ENCODE measurements at places on chromosomes 11 and 22.

DNA sequence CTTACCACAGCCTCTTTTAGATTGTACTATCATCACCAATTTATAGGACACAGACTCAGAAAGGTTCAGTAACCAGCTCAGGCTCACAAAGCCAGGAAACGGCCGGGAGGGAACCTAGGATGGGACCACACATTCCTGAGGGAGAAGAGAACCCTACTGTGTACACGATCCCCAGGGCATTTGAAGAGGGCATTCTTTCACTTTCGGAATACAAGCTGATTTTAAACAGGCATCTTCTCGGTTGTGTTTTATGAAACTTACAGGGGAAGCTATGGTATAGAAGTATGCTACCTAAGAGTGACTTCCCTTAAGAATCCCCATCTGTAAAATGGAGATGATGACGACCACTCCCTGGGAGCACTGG, 19.0 kb downstream of the SMCO4 start:
- DNase-seq = no peak

DNA sequence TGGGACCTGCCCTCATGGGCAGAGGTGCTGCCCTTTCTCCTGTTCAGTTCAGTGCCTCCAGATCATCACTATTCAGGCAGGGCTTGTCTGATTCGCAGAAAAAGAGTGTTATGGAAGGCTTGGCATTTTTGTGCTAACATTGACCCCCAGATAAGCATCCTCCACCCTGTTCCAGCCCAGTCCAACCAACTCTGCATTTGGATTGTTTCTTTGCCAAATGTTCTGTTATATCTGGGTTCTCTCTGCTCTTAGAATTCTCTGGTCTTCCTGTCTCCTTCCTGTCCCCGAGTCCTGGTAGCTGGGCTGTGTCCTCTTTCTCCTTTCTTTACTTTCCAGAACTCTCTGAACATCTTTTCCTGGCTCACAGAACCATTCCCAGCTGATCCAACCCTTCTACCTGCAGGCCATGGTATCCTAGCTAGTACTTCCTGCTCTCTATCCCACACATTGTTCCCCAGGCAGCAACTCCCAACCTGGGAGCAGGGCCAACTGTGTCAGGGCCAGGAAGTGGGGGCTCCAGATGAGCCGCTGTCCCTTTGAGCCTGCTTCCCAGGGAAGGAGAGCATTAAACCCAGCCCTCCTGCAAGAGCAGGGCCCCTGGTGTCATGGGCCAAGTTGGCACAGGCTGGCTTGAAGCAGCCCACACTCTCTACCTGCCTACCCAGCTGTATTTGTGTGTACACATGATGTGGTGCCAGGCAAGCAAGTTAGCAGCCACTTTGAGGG, 280.7 kb upstream of the CADM1 start:
- DNase-seq = no peak

DNA sequence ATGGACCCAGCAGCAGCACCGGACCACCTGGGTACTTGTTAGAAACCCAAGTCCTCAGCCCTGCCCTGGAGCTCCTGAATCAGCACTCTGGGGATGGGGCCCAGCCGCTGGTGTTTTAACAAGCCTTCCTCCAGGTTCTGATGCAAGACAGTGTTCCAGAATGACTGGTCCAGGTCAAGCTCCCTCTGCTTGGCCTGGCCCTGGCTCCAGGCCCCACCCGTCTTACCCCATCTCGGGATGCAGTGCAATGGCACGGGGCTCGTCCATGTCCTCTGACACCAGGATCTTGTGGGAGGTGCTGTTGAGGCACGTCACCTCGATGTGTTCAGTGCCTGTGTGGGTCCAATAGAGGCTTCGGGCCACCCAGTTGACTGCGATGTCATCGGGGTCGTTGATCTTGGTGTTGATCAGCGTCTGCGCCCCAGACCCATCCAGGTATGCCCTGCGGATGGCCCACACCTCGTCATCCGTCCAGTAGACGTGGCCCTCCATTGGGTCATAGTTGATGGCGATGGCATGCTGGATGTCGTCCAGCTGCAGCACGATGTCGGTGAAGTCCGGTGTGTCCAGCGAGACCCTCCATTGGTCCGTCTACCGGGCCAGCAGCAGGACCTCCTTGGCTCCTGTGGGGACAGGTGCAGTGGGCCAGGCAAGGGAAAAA, 140.3 kb downstream of the CRYBB2 start:
- DNase-seq = no peak

GRCh38 chr11:128761339-128761738, 67.5 kb downstream of the FLI1 start:
- DNase-seq = no peak

DNA sequence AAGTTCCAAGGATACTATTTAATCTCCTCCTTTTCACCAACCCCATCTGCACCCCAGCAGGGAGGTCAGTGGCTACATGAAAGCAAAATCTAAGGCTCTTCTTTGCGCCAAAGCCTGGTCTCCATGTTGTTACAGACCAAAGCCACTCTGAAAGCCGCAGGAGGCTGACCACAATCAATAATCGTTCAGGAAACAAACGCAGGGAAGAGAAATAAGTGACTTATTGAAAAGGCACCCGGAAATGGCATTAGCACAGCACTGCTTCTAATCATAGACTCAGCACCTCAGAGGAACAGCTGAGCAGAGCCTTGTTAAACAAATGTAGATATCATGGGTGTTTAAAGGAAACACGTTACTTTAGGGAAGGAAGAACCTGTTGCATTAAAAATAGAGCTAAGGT, 183.9 kb downstream of the KIRREL3 start:
- no peak for DNase-seq

DNA sequence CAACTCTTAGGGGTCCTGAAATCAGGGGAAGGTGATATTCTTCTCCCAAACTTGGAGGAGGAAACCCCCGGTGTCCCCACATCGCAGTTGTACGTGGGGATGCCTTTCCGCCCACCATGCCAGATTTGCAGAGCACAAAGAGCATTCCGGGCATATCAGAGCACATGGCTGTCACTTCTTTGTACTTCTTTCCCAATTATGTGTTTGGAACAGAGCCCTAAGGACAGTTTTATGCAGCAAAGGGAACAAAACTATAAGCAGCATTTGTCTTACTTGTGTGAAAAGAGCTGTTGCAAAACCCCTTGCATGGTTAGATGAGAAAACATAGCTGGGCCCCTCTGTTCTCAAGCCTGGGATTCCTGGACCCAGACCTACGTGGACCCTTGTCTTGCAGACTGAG, 41.2 kb downstream of the NTM start:
- no peak for DNase-seq

- DNase-seq = no peak
Measured at GRCh38 chr11:68763181-68763721, 11.9 kb upstream of the TESMIN start.

GRCh38 chr11:103910721-103911120, 125.7 kb upstream of the DDI1 start:
- DNase-seq = no peak

All from common myeloid progenitor, CD34-positive (primary cell).